ENCODE measurements at places on chromosomes 7 and 10. TPM values are rescaled to one million over a fixed set of nuclear protein-coding genes. Genes with fewer than 3 reads are reported as not detected.

NODAL gene
- total RNA-seq: not detected

MCM7 gene
- 67.3 TPM for total RNA-seq

AKR1D1 gene
- not detected for total RNA-seq

SPDYE2 gene
- total RNA-seq: not detected

GNAI1 gene
- total RNA-seq: 46.3 TPM

TRPV6 gene
- total RNA-seq: 2.5 TPM

PON1 gene
- total RNA-seq: not detected

IFIT1B gene
- total RNA-seq: not detected

VWDE gene
- 2.9 TPM for total RNA-seq

GRCh38 chr7:110534241-110534931 lies 556.5 kb upstream of the LRRN3 start:
- DNase-seq: no peak

- DNase-seq: no peak
Measured at GRCh38 chr10:1992930-1993329, 255.6 kb upstream of the ADARB2 start.

- DNase-seq: no peak
Measured at GRCh38 chr10:14556285-14556956, 218.3 kb downstream of the FAM107B start.

DNA sequence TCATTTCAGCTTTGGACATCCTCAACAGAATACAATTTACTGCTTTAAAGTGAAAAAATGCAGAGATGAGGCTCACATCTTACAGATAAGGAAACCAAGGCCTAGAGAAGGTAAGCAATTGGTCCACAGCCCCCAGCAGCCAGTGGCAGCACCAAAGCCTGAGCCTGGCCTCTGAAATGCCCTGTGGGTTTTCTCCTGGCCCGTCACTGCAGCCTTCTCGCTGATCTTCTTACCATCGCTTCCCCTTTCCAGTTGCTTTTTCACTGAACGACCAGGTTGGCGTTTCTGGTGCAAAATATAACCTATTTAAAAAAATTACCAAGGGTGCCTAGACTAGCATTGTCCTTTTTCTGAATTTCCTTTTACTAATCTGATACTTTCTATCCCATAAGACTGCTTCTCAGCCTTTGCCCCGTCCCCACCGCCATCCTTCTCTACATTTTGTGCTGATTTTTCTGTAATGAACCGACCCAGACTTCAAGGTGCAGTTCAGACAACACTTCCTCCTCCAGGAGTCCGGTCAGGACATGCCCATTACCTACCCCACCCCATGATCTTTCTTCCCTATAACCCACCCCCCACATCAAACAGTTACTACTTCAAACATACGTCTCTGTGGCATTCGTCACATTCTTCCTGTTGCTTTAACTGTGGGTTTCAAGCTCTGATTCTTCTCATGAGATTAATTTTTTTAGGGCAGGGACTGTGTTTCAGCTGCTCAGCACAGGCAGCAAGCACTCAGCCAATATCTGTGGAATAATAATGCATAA lies 289.4 kb downstream of the DNAJB6 start:
- no peak for DNase-seq

DNA sequence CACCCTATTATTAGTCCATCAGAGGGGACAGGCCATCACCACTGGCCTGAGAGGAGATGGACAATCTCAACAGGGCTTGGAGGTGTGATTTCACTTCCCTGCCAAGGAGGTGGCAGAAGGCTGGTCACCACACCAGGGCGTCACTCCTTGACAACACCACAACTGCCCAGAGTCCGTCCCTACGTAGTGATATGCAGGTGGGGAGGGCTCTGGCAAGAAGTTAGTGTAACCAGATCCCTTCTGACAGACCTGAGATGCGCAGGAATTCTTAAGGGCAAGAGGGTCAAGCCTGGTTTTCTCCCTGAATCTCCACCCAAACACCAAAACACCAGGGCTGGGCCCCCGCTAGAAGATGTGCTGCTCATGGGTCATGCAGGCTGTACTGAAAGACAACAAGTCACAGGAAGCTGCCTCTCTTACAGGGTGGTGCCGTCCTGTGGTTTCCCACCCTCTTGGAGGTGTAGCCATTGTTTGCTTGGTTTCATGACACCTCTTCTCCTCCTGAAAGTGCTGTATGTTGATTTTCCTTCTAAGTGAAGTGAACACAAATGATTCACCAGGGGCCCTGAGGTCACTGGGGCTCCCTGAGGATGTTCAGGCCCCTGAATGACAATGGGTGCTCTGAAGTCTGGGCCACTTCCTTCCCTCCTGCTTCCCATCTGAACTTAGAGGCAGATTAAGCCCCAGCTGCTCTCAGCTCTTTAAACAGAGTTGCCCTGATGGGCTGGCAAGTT lies 27.1 kb downstream of the ATXN7L1 start:
- DNase-seq: no peak

GRCh38 chr10:6176691-6177231 lies 26.0 kb upstream of the PFKFB3 start:
- no peak for DNase-seq

DNA sequence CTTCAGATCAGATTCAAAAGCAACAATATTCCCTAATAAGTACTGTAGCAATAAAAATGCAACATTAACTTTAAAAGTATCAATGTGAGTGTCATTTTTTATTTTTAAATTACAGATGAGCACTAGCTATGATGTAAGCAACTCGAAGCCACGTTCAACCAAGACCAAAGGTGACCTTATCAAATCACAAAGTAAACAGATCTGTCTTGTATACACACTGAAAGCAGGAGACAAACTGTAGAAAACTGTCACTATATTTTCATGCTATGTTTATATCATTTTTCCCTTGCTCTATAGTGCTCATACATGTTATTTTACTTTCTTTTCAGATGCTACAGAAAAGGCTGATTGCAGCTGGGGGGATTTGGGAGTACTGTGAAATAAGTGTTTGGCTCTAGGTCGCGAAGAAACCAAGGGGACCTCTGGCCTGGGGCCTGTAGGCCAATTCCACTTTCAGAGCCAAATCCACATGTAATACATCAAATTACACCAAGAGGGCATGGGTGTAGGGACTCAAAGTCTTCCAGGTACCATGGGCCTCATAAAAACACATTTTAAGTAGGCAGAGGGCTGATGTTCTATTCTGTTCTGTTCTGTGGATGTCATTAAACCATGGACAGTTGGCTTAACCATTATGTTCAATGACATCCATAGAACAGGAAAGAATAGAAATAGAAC lies 245.2 kb downstream of the SFMBT2 start:
- no peak for DNase-seq

DNA sequence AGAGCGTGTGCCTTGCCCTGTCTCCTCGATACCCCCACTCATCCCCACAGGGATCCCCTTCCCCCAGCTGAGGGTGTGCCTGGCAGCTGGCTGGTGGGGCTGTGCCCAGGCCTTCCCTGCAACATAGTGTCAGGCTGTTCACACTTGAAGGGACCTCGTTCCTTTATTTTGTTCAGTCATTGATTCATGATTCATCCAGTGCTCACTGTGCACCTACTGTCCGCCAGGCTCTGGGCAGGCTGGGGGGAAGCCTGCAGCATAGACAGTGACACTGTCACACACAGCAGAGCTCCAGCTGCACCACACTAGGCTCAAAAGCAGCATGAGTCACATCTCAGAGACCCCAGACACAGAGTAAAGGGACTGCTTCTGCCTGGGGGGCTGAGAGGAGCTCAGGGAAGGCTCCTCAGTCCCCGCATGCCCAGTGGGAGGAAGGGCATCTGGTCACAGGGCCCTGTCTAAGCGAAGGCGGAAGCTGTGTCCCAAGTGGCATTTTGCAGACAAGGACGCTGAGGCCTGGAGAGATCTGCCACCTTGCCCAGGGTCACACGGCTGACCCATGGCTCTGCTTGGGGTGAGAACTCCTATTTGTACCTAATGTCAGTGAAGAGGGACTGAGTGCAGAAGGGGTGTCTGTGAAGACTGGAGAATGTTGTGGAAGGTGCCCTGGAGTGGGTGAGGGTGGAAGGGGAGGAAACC lies 27.9 kb downstream of the CDH23 start:
- no peak for DNase-seq

DNA sequence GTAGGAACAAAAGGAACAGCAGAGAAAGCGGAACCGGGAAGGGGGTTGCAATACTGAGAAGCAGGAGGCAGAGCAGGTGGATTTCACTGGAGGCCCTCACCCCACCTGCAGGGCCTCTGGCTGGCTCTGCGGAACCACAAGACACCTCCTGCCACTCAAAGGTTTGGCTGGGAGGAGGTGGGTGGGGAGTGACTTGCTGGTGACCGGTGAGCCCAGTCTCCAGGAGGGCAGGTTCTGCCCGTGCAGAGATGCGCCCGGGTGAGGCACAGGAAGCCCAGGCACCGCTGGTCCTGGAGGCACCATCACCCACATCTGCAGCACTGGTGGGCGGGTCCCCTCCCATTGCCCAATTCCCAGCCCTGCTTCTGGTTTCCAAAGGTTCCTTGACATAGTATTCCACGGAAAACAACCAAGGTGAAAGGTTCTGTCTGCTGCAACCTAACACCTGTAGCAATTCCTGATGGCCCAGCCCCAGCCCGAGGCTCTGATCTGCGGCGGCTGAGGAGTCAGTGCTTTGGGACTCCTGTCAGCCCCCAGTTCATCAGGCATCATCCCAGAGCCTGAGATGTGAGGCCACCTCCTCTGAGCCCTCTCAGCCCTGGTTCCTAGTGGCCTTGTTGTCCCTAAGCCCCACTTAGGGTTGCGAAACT lies 64.4 kb downstream of the CALML3 start:
- no peak for DNase-seq

DNA sequence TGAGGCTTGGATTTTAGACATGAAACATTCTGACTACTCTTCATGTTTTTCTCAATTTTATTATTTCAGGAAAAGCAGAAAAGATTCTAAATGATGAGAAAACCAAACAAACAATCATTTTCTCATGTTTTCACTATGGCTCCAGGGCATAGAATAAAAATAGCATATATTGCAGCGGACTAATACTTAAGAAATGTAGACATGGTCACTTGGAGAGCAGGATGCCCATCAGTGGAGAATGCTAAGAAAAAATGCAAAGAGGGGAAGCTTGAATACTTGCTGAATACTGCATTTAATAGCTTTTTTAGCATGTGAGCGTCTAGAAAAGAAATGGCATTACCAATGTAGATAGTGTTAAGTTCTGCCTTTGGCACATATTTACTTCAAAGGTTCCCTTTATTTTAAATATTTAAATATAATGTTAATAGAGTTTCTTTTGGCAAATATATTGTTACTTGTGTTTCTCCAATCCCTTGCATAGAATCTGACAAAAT lies 107.9 kb downstream of the PPP1R17 start:
- no peak for DNase-seq

DNA sequence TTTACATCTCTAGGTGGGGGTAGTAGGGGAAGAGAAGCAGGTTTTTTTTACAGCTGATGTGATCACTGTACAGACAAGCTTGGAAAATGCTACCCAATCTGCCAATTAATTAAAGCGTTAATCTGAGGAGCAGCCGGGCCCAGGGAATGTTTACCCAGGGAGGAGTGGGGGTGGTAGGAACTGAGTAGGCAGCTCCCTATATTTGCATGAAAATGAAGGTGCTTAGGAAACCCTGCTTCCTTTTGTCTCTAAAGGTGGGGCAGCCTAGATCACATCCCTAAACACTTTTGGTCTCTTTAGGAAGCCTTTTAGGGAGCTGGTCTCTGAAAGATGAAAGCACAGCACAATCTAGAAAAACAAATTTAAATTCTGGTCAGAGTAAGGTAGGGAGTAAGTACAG lies 53.0 kb upstream of the NFKB2 start:
- DNase-seq: no peak

DNA sequence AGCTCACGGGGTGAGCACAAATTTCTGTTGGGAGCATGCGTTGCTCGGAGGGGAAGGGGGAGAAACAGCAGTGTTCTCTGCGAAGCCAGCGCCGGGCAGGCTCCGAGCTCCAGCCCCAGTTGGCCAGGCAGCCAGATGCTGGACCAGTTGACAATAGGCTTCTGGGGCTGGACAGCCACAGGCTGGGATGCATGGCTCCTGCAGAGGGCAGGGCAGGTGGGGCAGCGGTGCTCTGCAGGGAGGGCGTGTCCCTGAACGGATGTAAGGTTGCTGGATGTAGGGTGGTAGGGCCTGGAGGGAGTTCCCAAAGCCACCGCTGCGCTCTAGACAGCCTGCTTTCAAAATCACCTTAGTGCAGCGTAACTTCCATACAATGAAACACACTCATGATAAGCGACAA lies 574.9 kb downstream of the GLRX3 start:
- no peak for DNase-seq

- no peak for DNase-seq
Measured at GRCh38 chr7:98681511-98681910, 64.4 kb downstream of the NPTX2 start.

- no peak for DNase-seq
Measured at GRCh38 chr7:84484502-84485079, 290.0 kb upstream of the SEMA3A start.

- no peak for DNase-seq
Measured at GRCh38 chr7:33716581-33717477, 188.5 kb upstream of the BMPER start.

DNA sequence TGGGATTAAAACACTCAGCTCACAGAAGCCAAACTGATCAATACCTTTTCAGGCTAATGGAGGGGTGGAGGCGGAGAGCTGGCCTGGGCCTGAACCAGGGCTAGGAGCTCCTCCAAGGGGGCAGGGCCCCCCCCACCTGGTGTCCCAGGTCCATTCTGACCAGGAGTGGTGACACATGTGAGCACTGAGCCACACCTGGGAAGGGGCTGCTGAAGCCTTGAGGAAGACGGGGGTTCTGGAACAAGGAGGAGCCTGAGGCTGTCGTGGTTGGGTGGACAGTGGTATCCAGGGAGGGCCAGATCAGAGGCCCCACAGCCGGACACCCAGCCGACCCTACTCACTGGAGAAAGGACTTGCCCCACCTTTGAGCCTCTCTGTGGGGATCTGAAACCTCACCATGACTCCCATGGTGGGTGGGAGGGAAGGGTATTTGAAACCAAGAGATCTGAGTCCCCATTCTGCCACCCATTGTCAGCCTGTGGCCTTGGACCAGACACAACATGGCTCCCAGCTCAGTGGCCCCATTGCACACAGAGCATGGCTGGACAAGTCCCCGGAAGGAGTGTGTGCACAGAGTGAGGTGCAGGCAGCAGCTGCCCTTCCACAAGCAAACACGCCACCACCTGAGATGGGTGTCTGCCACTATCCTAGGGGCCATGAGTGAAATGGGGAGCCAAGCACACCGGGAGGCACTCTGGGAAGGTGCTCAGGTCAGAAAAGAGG lies 12.4 kb downstream of the TMEM273 start:
- DNase-seq: no peak

DNA sequence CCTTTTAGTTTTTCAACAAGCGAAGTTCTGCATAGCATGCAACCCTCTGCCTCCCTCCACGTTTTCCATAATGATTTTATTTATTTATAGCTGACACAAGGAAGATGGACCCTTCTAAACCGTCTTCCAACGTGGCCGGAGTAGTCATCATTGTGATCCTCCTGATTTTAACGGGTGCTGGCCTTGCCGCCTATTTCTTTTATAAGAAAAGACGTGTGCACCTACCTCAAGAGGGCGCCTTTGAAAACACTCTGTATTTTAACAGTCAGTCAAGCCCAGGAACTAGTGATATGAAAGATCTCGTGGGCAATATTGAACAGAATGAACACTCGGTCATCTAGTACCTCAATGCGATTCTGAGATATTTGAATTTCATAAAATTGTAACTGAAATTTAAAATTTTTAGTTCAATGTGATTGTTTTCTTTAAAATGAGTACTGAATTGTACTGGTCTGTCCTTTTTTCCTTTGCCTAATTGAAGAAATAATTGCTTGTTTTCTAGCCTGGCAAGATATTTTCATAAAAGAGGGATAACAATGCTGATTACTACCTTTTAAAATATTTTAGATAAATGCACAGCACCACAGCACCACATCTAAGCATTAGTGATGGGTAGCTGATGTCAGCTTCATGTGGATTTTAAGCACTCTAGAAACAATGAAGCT lies 41.5 kb upstream of the SLC39A12 start:
- DNase-seq: no peak

- DNase-seq: no peak
Measured at GRCh38 chr10:108836362-108836761, 1086.9 kb downstream of the XPNPEP1 start.

All from esophagus squamous epithelium (tissue), 5 donors.